ENCODE measurements at places on chromosomes 1 and 21. TPM values are rescaled to one million over a fixed set of nuclear protein-coding genes. Genes with fewer than 3 reads are reported as not detected.

DNA sequence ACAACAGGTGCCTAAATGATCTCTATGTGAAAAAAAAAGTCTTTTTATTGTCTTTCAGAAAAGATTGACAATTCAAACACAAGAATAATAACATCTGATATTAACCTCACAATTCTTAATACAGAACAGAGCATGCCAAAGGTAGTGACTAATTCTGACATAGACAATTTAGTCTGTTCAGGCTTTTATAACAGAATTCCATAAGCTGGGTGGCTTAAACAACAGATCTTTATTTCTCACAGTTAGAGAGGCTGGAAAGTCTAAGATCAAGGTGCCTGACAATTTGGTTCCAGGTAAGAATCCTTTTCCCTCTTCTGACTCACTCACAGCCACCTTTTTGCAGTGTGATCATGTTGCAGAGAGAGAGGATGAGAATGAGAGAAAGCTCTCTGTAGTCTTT is 27.0 kb downstream of the DPYD start:
- no peak for DNase-seq

DNA sequence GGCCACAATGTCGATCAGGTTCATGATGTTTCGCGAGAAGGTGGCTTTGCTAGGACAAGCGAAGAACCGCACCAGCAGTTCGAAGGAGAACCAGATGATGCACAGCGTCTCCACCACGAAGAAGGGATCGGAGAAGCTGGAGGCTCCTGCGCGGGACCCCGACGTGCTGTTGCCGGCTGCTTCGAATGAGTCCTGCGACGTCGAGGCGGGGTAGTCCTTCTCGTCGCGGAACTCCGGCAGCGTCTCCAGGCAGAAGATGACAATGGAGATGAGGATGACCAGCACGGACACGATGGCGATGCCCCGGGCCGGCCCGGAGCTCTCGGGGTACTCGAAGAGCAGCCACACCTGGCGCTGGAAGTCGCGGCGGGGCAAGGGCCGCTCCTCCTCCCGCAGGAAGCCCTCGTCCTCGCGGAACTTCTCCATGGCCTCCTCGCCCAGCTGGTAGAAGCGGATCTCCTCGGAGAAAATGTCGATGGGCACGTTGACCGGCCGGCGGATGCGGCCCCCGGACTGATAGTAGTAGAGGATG is 869 bp downstream of the KCNA3 start:
- DNase-seq, result peak; percentile 10

- peak; percentile 73 for DNase-seq
These were observed 13.3 kb downstream of the MAPKAPK2 start for GRCh38 chr1:206698011-206698410.

DNA sequence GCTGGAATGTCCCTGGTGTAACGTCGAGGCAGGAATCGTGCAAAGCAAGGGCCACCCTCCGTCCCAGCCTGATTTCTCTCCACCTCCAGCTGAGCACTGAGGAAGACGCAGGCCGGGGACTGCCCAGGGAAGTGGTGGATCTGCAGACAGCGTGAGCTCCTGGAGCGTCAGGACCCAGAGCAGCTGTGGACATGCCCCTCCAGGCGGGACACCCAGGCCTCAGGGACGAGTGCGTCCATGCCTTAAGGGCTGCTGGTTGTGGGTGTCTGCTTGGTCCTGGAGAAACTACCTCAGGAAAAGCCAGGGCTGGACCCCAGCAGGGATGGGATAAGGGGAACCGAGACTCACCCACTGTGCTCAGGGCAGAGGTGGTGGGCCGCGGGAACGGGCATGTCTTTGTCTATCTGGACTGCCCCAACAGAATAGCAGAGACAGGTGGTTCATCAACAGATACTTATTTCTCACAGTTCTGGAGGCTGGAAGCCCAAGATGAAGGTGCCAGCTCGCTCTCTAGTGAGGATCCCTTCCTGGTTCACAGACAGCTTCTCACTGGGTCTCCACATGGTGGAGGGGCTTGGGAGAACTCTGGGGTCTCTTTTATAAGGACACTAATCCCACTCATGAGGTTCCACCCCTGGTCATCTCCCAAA is 5.8 kb upstream of the MMEL1 start:
- DNase-seq, result no peak

The FBLIM1 gene
- 8.9 TPM for total RNA-seq

DNA sequence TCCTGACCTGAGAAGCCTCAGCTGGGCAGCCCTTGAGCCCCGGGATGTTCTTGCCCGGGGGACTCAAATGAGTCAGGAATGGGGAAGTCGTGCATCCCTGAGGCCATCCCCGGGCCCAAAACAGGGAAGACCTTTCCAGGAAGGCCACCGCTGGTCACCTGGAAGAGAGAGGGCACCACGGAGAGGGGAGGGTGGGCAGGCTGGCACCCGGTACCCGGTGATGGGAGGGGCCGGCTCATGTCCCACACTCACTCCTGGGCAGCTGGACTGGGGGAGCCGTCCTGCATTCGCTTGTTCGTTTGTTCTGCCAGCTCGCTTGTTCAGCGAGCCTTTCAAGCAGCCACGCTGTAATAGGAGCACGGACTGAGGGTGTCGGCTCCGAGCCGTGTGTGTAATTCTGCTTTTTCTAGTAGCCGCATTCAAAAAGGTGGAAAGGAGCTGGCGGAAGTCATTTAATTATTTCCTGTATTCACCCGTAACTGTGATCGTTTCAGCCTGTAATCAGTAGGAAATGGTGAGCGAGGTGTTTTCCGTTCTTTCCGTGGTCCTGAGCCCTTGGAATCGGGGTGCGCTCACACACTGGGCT is 48.4 kb upstream of the CCDC27 start:
- DNase-seq, result no peak

DNA sequence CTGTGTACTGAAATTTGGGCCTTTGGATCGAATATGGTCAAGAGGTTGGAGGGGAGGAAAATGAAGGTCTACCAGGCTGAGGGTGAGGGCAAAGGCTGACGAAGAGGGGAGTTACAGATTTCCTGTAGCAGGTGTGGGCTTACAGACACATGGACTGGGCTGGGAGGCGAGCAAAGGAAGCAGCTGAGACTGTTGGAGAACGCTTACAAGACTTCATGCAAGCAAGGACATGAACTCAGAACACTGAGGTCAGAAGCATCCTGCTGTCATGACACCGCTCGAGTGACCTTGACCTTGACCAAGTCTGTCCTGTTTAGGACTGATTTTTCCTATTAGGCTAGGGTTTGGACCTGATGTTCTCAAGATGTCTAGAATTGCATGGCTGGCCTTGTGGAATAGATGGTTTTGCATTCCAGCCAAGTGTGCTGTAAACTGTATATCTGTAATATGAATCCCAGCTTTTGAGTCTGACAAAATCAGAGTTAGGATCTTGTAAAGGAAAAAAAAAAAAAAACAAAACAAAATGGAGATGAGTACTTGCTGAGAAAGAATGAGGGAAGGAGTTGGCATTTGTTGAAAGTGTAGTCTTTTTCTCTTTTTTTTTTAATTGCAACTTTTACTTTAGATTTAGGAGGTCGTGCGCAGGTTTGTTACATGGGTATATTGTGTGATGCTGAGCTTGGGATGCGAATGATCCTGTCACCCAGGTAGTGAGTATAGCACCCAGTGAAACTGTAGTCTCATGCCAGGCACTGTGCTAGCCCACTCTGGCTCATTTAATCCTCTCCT is 5.8 kb downstream of the ELF3 start:
- no peak for DNase-seq

The SLC16A1 gene
- total RNA-seq, result 46.7 TPM

DNA sequence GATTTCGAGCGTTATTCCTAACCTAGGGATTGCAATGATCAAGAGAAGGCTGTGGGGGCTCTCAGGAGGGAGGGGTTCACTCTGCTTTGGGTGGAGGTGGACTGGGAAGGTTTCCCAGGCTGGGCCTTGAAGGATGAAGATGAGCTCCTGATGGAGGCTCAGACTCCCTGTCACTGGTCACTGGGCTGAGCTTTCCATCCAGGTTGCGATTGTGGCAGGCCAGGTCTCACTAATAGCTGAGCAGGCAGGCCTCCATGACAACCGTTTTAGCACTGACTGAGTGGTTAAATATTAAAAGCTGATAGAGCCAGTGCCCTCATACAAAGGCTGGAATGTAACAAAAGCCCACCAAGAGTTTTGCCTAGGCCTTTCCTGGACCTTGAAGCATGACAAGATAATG is 36.2 kb upstream of the EFCAB14 start:
- no peak for DNase-seq

DNA sequence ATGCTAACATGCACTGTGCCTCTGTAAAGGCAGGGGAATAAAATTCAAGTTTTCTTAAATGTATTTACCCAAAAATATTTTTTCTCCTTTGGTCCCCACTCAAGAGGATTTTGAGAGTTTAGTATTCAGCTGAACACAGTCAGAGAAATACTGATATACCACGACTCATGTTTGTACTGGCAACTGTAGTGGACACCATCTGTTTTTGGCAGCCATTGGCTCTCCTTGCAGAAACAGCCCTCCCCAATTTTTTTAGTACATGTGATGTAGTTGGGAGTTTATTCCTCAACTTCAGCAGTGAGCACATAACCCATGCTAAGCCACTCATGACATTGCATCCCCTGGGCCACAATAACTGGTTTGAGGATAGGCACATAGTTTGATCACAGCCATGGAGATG is 154.8 kb upstream of the POU3F1 start:
- DNase-seq, result no peak

The NOS1AP gene
- 5.5 TPM for total RNA-seq

GRCh38 chr1:8976338-8976737 is 30.7 kb downstream of the CA6 start:
- DNase-seq, result no peak

- no peak for DNase-seq
These were observed 53.4 kb upstream of the C1orf185 start for GRCh38 chr1:51048670-51049069.

The RGS1 gene
- total RNA-seq, result 14.8 TPM

GRCh38 chr1:15965228-15965767 is 10.6 kb downstream of the ZBTB17 start:
- no peak for DNase-seq

The OR2M3 gene
- total RNA-seq, result 0.27 TPM

DNA sequence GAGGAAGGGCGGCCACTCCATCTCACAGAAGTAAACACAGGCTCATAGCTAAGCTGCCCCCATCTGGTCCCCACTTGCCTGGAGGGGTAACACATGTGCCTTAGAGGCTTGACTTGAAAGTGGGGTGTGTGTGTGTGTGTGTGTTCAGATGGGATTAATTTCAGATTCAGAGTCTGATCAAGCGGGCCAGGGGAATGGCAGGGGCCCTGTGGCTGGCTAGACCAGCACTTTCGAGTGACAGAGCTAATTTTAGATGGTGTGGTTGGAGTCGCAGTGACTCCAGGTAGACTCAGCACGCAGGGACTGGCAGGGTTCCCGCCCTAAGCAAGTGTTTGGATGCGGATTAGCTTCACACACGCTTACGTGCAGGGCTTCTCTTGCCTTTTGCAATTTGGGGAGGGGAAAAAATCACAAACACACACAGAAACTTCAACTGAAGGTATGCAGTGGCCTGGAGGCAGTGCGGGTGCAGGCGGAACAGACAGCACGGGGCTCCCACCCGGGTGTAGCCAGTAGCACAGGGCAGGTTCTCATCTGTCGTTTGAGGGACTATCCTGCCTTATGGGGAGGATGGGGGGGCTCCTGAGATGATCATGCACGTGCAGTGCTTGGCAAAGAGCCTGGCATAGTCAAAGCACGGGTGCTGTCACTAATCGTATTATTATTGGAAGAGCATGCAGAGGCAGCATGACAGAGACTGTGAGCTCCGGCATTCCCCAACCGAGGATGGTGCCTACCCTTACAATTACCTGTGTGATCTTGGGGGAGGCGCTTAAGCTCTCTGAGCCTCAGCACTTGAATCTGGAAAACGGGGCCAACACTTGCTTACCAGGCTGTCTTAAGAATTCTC is 1.3 kb downstream of the EDN2 start:
- DNase-seq, result peak; percentile 53

The XCL1 gene
- not detected for total RNA-seq

GRCh38 chr1:168654198-168654915 is 74.6 kb downstream of the DPT start:
- DNase-seq, result no peak

The ADAMTS1 gene
- 13.0 TPM for total RNA-seq

DNA sequence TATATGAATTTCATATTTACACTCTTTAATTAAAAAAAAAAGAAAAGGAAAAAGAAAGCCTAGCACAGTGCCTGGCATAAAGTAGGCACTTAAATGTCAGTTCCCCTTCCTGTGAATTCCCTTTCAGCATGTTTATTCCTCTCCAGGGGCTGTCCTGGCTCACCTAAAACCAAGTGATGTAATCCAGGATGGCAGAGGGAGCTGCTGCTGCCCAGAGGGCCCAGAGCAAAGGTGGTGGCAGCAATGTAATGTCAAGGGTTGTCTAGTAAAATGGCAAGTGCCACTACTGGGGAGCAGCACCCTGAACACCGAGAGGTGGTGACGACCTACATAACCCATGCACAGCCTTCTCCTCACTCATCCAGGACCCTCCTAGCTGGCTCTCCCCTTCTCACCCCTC is 78.4 kb upstream of the LPGAT1 start:
- DNase-seq, result no peak

The THEMIS2 gene
- 2.1 TPM for total RNA-seq

The OR10J1 gene
- total RNA-seq, result not detected

GRCh38 chr1:6165441-6165985 is 14.6 kb downstream of the CHD5 start:
- DNase-seq, result no peak

DNA sequence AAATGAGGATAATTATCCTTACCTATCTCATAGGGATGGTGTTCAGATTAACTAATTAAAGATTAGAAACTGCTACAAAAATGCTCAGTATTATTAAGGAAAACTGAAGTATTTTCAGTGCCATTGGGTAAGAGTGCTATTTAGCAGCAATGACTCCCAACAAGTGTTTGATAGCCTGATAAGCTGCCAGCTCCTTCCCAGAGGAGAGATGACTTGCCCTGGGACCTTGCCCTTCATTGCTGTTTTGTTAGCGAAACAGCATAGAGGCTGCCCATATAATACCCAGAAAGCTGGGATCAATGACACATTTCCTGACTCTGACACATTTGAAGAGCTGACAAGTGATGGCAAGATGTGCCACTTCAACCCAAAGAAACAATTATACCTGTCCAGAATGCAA is 592.2 kb downstream of the ADGRL2 start:
- DNase-seq, result no peak

The SWT1 gene
- total RNA-seq, result 16.2 TPM

- DNase-seq, result no peak
These were observed 43.9 kb downstream of the ZNF281 start for GRCh38 chr1:200365897-200366426.

GRCh38 chr21:37270576-37271365 is 3.6 kb upstream of the VPS26C start:
- DNase-seq, result no peak

DNA sequence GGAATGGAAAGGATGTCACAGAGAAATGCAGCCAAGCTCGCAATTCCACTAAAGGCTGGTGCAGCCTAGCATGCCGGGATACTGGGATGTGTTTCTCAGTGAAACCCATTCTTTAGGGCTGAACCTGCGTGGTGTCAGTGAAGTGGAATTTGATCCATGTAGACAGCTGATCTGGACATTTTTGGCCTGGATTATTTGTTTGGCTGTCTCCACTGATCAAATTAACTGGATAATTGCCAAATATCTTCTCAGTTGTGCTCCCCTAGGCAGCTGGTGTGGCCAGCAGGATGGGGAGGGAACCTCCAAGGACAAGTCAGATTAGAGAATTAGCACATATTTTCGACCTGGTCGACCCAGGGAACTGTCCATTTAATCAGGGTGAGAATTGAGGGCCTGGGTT is 318.4 kb downstream of the RPS6KC1 start:
- peak; percentile 79 for DNase-seq

- no peak for DNase-seq
These were observed 17.3 kb downstream of the PCSK9 start for GRCh38 chr1:55056632-55056992.
